Stimulated activated CD4-positive, alpha-beta T cell treated with anti-CD3 and anti-CD28 coated beads, Interleukin-1b, Interleukin-23, amount 100 ng/mL, for 48 hours (primary cell): ENCODE measurements at places on chromosomes 12 and 14.

DNA sequence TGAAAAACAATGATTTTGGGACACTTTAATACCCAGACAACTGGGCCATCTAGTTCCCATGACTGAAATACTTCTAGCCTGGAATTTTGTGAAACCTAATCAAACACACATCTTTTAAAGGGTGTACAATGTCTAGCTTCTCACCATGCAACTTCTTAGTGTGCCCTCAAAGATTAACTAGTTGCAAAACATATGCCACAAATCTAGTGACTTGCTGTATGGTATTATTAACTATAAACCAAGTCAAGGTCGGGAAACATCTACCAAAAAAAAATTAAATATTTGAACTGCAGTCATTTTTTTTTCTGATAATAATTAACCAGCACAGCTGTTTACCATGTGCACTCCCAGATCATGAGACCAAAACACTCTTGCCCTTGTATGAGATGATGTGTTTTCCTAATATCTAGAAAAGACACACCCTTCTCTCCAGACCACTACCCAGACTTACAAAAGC lies 171.8 kb upstream of the FOXN3 start:
- no peak for DNase-seq

DNA sequence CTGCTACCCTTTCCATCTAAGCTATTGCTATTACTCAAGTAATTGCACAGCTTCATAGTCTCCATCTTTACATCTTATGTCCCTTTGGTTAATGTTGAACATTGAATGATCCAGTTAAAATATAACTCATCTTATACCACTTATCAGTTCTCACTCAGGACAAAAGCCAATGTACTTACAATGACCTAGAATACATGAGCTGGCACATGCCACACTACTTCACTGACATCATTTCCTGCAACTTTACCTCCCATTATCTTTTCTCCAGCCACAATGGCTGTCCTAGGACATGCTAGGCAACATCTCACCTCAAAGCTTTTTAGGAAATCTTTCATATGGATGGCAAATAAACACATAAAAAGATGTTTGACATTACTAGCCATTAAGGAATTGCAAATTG lies 309.2 kb downstream of the FOXG1 start:
- DNase-seq, result no peak

DNA sequence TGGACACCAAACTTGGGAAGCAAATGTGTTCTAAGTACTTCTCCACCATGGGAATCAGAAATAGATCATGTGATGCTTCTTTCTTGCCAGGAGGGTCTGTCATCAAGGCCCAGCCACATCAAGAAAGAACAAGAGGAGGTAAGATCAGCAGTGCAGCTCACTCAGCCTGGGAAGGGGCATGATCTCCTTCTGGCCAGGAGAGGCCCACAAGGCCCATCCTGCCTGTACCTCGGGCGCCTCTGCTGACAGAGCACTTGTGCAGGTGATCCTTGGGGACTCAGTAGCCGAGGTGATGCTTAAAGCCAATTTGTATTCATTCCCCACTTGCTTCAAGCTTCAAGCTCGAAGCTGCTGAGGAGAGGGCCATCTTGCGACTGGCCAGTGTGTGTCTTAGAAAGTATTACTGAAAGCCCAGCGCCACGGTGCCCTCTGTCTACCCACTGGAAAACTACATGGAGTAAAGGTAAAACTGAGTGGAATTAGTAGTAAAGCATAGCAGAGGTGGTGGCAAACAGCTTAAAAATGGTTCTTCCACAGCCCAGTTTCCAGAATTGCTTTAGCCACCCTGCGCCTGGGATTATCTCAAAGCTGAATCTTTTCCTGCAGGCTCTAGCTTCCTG lies 26.2 kb downstream of the RTRAF start:
- DNase-seq, result no peak

- DNase-seq, result no peak
Observed at GRCh38 chr12:20711846-20712245, 16.7 kb downstream of the SLCO1C1 start.

DNA sequence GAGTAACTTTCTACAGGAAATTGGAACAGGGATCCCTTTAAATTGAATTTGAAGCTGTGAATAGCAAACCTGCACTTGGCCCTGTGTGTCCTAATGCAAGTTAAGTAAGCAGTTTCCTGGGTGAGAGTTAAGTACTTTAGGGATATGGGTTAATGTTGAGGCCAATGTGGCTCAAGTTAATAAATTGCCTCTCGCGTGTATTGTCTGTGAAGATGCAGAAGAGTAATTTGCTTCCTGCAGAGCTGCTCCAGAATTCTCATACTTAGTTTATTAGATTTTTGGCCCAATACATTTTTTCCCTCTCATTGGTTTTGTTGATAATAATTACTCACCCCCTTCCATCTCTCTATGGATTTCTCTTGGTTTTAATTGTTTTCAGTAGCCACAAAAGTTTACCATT lies 86.5 kb downstream of the SLC25A47 start:
- no peak for DNase-seq

- no peak for DNase-seq
Observed at GRCh38 chr14:71529848-71530247, 402.4 kb upstream of the RGS6 start.

DNA sequence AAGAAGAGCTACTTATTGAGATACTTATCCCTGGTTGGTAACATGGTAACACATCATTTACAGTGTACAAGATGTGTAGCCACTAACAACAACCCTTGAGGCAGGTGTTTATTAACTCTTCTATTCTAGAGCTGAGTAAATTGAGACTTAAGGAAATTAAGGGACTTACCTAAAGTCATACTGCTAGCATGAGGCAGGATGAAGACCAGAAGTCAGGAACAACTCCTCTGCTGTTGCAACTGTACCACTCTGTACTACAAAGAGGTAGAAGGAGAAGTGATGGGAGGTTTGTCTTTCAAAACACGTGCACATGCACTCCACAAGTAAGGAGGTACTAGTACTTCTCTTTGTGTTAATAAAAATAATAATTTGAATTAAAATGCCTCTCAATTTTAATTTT lies 79.9 kb downstream of the LLPH start:
- no peak for DNase-seq

DNA sequence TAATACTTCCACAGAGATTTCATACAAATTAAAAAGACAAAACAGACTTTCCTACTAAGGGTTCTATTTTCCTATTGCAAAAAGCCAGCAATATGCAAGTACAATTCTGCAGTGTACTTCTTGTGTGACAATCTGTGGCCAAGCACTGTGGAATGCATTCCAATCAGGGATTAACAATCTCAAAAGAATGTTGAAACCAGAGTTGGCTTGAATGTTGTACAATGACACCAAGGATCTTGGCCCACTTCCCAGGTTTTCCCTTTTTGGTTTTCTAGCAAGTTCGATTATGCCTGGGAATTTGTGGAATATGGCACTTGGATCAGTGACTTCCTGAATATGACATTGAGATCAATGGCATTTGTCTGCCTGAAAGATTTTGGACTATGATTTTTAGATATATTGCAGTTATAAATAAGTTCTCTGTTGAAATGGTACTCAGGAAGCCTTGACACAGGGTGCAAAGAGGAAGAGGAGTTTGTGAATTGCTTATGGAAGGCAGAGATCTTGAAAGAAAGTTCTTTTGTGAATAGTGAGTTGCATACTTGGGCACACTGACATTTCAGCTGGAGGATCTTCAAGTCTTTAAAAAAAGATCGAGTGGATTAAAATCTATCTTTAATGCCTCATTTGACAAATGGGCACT lies 81.4 kb upstream of the FERMT2 start:
- DNase-seq, result no peak

GRCh38 chr12:131829791-131830334 lies 1.7 kb downstream of the MMP17 start:
- DNase-seq, result no peak

DNA sequence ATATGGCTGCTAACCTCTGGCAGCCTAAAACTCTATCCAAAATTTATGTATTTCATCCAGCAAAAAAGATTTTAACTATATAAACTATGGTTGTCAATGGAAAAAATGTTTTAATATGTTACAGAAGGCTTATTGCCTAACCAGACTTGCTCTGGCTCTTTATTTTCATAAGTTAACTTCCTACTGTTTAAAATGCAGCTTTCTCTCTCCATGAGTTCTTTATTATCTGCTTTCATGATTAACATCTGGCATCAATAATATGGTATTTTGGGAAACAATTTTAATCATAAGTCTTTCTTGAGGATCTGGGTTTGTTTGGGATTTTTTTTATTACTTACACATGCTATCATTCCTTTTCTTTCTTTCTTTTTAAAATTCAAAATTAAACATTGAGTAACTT lies 20.5 kb downstream of the KERA start:
- DNase-seq, result no peak

GRCh38 chr14:70981000-70981952 lies 74.0 kb downstream of the PCNX1 start:
- DNase-seq, result no peak
